ENCODE measurements at places on chromosomes 7 and 10. TPM values are rescaled to one million over a fixed set of nuclear protein-coding genes. Genes with fewer than 3 reads are reported as not detected.

Gene TBX20
- total RNA-seq: not detected

Gene LRRD1
- not detected for total RNA-seq

Gene PRKCQ
- total RNA-seq: 14.4 TPM

Gene MOGAT3
- not detected for total RNA-seq

Gene CXCL12
- not detected for total RNA-seq

Gene TDRD1
- 0.31 TPM for total RNA-seq

Gene PRKAG2
- total RNA-seq: 17.3 TPM

Gene TLL2
- not detected for total RNA-seq

Gene IFIT3
- total RNA-seq: 2.7 TPM

Gene PRSS37
- total RNA-seq: not detected
